ENCODE measurements at places on chromosomes 2 and 18.

GRCh38 chr2:178733975-178734374 lies 73.2 kb downstream of the TTN start:
- DNase-seq = no peak

- DNase-seq = no peak
These were observed 1220.4 kb upstream of the ZEB2 start for GRCh38 chr2:145740302-145740701.

- no peak for DNase-seq
These were observed 19.9 kb downstream of the PCARE start for GRCh38 chr2:29054430-29054829.

DNA sequence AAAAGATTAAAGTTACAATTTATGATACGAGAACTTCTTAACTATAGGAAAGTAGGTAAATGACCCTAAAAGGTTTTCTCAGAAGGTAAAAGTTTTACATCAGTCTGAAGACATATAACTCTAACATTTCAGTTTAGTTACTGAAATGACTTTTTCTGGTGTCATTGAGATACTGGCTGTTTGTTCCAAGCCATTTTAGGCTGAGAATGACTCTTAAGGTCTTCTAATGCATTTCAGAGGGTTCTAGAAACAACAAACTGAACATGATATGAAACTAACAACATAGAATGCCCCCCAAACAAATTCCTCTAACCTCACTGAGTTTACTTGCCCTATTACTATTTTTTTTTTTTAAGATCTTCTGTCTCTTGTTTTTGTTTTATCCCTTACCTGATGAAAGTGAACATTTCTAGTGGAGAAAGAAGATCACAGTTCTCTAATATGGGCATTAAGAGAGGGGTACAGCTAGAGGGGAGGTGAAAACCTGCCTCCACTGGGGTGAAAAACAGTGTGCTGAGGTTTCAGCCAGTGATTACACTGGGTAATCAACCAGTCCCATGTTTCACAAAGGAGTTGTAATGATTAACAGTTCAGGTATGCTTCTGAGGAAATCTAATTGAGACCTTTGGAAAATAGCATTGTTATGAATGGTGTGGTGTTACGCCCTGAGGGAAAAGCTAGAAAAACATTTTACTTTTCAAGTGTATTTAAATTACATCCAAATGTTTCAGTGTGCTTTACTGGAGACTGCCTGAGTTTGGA lies 11.2 kb downstream of the NABP1 start:
- DNase-seq = no peak

GRCh38 chr2:27150639-27151230 lies 1.9 kb downstream of the TCF23 start:
- DNase-seq = no peak

DNA sequence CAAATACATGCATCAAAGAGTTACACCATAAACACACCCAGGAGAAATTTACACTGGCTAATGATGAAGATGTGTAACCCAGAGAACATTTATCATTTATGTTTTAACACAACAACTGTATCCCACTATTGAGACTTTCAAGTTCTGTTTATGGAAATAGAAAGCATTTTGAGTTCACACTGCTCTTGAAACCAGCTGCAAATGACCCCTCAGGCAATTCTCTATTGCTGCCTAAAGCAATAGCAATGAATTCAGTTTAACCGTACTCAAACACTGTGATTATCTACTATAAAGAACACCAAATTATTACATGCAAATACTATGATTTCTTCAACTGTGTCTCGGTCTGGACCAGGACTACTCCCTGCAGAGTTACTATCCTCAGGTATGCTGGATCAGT lies 452.7 kb upstream of the NRXN1 start:
- no peak for DNase-seq

DNA sequence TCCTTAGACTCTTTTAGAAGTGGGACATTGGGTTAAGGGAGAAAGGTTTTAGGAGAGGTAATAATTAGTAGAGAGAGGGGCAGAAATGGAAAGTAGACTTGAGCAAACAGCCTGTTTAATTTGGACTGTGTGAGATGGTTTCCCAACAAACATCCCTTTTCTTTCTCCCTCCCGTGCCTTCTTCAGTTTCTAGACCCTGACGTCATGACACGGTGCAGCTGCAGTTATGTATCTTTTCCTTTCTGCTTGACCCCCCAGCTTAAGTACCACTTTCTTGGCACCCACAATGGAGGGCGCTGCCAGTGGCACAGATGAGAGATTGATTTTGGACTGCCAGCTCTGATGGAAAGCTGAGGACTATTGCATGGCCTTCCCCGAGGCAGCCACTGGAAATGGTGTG lies 86.9 kb upstream of the FAM136A start:
- DNase-seq = no peak

GRCh38 chr2:223043164-223043941 lies 8.6 kb upstream of the KCNE4 start:
- no peak for DNase-seq

- DNase-seq = no peak
These were observed 70.8 kb downstream of the KCNE4 start for GRCh38 chr2:223122781-223123180.

- DNase-seq = no peak
These were observed 71.0 kb downstream of the STPG4 start for GRCh38 chr2:47083886-47084687.

- peak; percentile 72 for DNase-seq
These were observed 69.9 kb upstream of the DLX2 start for GRCh38 chr2:172172513-172173173.

DNA sequence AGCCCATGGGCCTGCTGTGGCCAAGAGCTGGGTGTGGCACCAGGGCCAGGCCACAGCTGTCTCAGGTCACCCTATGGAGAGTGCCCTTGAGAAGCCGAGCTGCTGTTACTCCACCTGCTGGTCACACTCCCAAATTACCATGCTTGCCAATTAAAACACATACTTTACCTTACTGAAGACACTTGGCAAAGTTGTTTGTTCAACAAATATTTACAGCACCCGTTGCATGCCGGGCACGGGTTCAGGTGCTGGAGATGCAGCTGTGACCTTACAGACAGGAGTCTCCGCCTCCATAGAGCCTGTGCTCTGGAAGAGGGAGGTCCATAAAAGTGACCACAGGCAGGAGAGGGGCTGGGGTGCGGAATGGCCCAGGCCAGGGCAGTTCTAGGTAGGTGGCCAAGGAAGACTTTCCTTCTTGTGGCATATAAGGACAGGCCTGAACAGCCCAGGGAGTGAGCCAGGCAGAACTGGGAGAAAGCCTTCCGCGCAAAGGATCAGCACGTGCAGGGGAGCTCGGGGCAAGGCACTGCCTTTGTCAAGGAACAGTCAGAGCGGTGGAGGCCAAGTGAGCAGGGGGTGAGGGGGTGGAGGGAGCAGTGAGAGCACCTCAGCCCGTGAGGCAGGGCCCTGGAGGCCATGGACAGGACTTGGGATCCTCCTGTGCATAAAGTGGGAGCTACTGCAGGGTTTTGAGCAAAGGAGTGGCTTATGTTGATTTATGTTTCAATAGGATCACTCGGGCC lies 23.6 kb upstream of the RBM44 start:
- DNase-seq = peak; percentile 58

DNA sequence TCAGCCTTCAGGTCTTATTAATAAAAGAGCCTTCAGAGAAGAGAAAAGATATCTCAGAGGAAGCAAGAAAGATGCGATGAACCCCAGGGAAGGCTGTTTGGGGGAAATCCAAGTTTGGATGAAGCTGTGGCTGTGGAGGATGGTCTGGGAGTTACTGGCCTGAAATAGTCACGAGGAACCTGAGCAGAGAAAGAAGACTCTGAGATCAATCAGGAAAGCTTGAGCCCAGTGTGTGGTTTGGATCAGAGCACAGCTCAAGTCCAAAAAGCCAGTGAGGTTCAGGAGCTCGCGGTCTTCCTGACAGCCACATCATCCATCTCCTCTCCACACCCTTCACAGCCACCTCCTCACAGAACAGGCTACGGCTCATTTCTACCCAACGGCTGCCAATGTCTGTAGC lies 87.4 kb upstream of the SERPINE2 start:
- DNase-seq = no peak

- peak; percentile 19 for DNase-seq
These were observed 61.5 kb downstream of the PTPN4 start for GRCh38 chr2:119821266-119821665.

DNA sequence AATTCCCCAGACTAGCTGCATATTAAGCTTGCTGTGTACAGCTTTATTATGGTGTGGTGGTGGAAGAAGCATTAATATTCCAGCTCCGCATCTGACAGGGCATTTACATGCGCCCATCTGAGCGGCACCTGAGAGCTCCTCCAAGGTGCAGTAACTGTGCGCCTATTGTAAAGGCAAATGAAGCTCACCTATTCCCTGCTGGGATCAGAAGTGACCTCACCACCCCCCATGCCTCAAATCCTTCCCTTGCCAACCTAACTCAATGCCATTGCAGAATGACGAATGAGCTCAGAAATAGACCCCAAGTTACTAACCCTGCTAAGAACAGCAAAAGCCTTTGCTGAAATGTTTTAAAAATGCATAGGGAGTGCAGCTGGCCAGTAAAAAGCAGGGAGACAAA lies 14.3 kb downstream of the BCL11A start:
- no peak for DNase-seq

DNA sequence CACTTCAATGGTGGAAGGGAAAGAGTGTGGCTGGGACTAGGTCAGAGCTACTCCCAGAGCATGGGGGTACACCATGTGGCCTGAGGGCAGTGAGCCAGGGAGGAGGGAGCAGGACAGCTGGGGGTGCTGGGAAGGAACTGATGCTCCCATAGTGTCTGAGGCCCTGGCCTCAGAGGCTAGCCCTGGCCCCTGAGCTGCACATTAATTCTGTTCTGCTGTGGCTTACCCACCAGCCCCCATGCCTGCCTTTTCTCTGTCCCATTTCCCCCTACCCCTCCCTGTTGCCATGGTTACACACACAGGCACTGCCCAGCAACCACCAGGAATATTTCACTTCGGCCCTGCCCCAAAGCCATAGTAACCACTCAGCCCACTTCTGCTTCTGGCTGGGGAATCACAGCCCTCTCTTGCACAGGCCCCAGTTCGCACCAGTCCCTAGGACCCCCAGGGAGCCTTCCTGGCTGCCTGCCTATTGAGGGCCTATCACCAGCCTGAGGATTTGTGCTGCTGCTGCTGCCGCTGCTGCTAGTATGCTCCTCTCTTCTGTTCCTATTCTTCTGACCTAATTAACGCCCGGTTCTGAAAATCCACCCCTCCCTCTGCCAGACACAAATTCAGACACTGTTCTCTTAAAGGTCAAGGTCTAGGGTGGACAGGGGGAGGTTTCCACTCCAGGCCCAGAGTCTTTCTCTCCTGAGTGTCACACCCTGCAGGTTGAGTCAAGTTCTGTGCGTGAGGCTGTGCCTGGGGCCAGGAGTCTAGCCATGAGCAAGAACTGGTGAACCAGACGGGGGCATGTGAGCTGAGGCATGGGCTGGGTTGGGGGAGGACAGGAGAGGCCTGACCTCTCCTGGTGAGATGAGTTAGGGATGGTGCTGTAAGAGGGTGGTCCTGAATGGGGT lies 87.1 kb upstream of the MCFD2 start:
- no peak for DNase-seq

DNA sequence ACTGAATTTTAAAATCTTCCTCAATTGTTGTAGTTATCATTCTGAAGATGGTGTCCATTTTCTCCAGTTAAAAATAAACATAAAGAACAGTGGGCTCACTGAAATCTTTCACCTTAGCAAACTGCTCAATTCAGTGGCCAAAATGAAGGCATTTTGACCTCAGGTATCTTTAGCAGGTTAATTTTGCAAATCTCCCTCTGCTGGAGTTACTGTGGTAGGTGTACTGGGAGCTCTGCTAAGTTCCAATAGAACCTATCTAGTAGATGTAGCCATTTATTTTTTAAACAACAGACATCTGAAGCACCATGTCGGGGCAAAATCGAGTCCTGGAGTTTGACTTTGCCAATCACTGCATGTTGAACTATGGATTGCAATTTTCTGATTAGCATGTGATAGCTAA lies 177.1 kb downstream of the IRS1 start:
- DNase-seq = no peak

All from stimulated activated CD4-positive, alpha-beta T cell treated with anti-CD3 and anti-CD28 coated beads, Interleukin-2, amount 100 ng/mL, for 24 hours (primary cell).